ENCODE measurements at places on chromosomes 2 and 18. TPM values are rescaled to one million over a fixed set of nuclear protein-coding genes. Genes with fewer than 3 reads are reported as not detected.

Gene CXCR2
- 0.35 TPM for total RNA-seq

Gene SIGLEC15
- total RNA-seq: 0.12 TPM

GRCh38 chr2:181972431-181973170 is 13.1 kb upstream of the PPP1R1C start:
- DNase-seq: no peak

- DNase-seq: no peak
These were observed 146.9 kb upstream of the STON1 start for GRCh38 chr2:48383036-48383435.

DNA sequence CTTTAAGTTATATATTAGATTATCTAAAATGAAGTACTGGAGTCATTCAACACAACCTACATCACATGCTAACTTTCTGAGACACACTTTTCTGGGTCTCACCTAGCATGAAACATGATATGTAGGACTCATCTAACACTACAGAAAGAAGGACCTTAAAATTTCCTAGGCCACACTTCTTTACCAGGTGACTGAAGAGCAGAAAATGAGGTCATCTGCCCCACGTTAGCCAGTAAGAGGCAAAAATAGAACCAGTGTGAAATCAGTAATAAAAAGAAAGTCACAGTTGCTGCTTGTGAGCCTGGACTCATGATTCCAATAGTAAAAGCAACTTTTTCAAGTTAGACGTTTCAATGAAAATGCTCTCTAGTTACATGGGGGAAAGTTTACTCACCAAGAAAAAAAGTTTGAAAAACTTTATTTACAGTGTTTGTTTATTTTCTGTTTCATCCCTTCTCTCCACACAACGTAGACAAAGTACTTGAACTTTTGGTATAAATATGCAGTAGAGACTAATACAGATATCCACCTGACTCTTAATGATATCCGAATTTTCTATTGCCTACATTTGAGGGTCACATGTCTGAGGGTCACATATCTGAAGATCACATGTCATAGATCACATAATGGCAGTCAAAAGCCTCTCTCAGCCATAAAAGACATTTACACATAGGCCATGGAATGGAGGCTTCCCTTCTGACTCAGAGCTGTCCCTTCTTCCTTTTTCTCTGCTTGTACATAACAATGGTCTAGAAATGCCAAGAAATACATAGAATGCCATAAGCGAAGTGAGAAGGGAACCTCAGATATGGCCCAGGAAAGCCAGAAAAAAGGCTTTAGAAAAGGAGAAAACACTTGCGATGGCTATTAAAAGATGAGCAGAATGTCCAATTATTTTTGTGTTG is 362.9 kb downstream of the ZEB2 start:
- no peak for DNase-seq

GRCh38 chr18:79332646-79333045 is 63.1 kb upstream of the NFATC1 start:
- DNase-seq: no peak

GRCh38 chr2:178002038-178002437 is 70.5 kb downstream of the PDE11A start:
- no peak for DNase-seq
